Posterior cingulate gyrus (tissue), 11 donors: ENCODE measurements at places on chromosomes 2 and 18.

DNA sequence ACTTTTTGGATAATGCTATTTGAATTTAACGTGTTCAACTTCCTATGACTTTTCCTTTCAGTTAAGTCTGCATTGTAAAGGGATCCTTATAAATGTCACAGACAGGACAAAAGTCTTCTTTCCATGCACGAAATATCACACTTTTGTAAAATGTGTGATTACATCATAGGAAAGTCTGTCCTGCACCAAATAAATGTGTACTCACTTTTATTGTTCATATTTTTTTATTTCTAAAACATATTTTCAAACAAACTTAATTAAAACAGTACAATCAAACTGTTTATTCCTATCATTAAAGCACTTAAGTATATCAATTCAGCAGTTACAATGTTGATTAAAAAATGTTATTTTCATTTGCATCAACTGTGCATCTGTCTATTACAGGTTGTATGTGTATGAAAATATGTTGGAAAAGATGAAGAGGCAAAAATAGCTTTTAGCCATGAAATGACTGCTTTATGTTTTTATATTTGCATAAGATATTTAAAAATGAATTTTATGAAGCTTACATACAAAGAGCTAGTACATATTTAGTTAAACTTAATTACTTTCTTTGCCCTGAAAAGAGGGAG is 105.6 kb downstream of the CSRNP3 start:
- DNase-seq = no peak

- DNase-seq = no peak
These were observed 16.7 kb downstream of the STK25 start for GRCh38 chr2:241491549-241492173.

- no peak for DNase-seq
These were observed 46.5 kb upstream of the MYCN start for GRCh38 chr2:15893689-15894480.

DNA sequence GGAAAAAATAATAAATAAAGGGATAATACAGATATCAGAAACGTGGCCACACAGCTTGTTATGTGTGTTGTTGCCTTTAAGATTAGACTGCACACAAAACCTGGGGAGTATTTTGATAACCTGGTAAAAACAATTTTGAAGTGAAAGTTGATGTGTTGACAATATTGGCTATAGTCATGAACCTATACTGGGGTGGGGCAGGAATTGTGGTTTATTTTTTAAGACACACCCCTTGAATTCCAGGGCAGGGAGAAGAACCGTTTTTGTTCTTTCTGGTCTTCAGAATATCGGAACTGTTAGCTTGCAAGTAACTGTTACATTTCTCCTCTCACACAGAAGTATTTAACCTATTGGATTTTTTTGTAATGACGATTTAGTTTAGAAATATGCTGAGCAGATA is 80.4 kb downstream of the LIMS1 start:
- DNase-seq = no peak
